ENCODE measurements at places on chromosomes 6 and 20. TPM values are rescaled to one million over a fixed set of nuclear protein-coding genes. Genes with fewer than 3 reads are reported as not detected.
A peak's percentile ranks its signal among the peaks of the same experiment; 100 is the strongest.

SLC22A1 gene
- 0.17 TPM for total RNA-seq

SPEF1 gene
- total RNA-seq: not detected

DNA sequence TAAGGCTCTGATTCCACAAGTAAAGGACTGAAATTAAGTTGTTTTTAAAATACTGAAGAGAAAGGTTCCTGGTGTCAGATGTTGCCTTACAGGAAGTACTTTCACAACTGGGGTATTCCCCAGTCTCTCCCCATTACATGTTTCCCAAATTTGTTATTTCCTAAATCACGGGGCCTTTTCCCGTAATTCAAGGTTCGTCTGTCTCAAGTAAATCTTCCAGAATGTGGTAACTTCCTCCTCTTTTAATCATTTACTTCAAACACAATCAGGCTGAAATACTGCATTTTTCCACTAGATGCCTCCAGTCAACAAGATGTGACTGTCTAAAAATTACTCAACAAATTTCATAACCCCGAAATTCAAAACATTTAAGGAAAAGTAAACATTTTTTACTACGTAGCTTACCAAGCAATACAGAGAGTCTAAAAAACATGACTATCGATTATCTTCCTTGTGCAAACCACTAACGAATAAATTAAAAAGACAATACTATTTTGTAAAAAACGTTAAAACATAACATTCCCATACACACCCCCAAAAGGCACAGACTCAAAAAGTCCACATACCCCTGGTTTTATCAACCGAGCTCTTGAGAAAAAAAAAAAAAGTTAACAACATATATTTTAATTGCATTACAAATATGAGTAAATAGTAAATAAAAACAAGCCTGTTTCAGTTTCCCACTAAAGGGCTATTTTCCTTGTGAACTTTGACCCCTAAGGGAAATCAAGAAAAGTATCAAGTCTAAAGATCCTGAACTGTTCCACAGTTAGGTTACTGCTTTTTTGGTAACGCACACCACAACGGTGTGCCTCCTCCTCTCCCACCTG lies 1.7 kb downstream of the SOD2 start:
- DNase-seq: no peak

- no peak for DNase-seq
Observed at GRCh38 chr6:165910184-165910966, 247.3 kb upstream of the PDE10A start.

GRCh38 chr6:16602035-16602434 lies 159.2 kb downstream of the ATXN1 start:
- DNase-seq: no peak

C2 gene
- 5.8 TPM for total RNA-seq

KCNK17 gene
- total RNA-seq: not detected

ZKSCAN8 gene
- 13.9 TPM for total RNA-seq

GRCh38 chr20:62238569-62239277 lies 402 bp downstream of the OSBPL2 start:
- DNase-seq: no peak

GRCh38 chr6:111628142-111628850 lies 22.6 kb upstream of the TRAF3IP2 start:
- no peak for DNase-seq

DNA sequence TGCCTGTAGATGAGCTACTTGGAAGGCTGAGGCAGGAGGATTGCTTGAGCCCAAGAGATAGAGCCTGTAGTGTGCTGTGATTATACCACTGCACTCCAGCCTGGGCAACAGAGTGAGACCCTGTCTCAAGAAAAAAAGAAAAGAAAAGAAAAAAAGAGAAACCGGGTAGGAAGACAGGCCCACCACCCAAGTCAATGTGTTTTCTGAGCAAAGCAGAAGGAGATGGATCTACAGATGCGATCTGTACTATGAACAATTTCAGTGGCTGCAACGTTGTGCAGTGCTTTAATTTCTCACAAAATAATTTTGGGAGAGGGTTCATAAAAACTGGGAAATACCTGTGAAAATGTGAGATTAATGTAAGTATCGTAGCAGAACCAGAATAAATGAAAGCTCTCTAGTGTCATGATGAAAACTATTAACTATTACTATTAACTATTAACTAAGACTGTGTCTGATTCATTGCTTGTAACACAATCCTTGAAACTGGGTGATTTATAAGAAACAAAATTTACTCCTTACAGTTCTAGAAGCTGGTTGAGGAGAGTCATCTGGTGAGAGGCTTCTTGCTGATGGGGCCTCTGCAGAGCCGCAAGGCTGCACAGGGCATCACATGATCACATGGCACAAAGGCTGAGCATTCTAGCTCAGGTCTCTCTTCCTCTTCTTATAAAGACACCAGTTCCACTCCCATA lies 233.1 kb upstream of the ZNF217 start:
- DNase-seq: peak; percentile 33

SLC52A3 gene
- 1.9 TPM for total RNA-seq

KCNG1 gene
- 0.37 TPM for total RNA-seq

GRCh38 chr20:3739054-3739925 lies 6.8 kb downstream of the HSPA12B start:
- DNase-seq: no peak

CTCFL gene
- not detected for total RNA-seq

DNA sequence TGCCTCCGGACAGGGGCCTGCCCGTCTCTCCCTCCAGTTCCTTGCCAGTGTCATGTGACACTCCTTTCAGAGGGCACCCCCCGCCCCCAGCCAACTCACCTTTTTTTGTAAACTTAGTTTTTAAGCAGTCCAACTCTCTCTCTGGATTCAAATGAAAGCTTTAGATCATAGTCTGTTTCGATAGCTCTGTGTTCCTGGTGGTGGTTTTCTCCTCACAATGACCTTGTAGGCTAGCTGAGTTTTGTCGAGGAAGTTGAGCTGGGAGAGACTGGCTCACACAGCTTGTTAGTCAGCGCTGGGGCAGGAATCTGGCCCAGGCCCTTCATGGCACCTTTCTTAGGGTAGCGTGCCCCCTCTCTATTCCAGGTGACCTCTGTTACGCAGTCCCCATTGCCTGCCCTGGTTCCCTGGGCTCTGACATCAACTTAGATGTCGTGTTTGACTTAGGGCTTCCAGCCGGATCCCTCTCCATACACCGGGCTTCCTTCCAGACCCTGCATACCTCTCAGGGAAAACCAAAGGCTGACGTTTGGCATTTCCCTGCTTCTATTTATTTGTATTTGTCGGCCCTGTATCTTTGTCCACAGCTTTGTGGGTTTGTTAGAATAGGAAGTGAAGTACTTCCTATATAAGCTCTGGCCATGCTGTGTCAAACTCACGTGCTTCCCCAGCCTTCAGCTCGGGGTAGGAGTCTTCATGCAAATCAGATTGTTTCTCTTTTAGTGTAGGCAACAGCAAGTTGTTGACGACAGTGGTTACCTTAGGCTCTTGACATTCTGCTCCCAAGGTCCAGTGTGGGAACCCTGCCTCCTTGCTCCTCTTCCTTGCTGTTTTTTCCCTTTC lies 12.7 kb downstream of the IGF2R start:
- DNase-seq: no peak

TNFRSF6B gene
- 0.64 TPM for total RNA-seq

DNA sequence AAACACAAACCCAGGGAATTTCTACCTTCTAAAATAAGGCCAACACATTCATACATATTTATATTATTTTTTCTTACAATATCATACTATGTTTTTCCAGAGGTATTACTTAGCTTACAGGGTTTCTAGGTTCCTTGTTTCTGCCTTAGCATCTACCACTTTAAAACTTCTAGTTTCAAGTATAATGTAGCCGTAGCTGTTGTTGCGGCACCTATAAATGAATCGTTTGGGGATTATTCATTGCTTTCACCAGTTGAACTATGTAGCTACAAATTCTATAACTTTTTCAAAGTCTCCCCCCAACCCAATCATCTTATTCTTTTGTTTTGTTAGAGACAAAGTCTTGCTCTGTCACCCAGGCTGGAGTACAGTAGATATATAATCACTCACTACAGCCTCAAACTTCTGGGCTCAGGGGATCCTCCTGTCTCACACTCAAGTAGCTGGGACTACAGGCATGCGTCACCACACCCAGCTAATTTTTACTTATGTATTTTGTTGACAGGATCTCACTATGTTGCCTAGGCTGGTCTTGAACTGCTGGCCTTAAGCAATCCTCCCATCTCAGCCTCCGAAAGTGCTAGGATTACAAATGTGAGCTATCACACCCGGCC lies 43.9 kb downstream of the TNFAIP3 start:
- DNase-seq: no peak

GRCh38 chr6:52641826-52642225 lies 29.1 kb upstream of the TMEM14A start:
- DNase-seq: no peak

BPHL gene
- total RNA-seq: 17.3 TPM

BTN1A1 gene
- not detected for total RNA-seq

ZSCAN26 gene
- 13.8 TPM for total RNA-seq

GRCh38 chr20:37414224-37415035 lies 68.5 kb downstream of the SRC start:
- DNase-seq: no peak

DNA sequence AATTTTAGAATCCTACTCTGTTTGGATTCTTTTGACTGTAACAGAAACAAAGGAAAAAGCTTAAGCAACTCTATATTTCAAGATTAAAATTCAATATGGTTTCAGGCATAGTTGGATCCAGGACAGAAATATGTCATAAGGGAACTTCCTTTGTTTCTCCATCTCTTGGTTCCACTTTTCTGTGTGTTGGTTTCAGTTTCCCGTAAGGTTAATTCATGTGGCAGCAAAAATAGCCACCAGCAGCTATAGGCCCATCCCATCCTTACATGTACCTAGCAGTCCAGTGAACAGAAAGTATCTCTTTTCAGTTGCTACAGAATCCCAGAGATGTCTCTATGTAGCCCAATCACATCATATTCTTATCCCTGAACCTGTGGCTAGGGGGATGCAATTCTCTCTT lies 8.8 kb upstream of the FAM8A1 start:
- no peak for DNase-seq

DNA sequence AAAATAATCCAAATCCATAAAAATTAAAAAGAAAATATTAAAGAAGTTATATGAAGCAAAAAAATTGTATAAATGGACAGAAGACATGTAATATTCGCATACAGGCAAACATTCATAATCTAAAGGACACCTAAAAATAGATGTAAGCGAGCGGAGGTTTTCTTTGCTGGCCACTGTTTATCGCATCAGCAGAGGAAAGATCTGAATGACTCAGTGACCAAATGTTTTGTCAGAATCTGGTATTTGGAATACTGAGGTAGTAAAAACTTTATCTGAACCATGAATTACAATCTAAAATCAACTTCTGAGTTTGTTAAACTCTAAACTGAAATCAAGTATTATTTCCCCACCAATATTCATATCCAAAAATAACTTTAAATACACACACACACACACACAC lies 7.8 kb downstream of the TSPYL4 start:
- DNase-seq: no peak

HLA-G gene
- not detected for total RNA-seq

PACSIN1 gene
- 13.6 TPM for total RNA-seq

DNA sequence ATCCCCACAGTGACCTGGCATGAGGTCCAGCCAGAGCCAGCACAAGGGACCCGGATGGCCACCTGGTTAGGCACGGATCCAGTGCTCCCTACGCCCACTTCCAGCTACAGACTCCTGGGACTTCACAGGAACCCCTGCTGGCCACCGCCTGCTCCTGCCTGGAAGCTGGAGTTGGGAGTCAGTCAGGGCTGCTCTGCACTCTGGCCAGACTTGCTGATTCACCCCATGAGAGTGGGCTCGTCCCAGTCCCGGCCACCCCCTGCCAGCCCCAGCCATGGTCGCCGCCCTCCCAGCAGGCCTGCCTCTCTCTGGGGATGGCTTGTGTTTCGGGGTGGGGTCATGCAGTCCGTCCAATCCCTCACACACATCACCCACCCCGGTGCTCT lies 125.8 kb downstream of the DLL1 start:
- no peak for DNase-seq

DNA sequence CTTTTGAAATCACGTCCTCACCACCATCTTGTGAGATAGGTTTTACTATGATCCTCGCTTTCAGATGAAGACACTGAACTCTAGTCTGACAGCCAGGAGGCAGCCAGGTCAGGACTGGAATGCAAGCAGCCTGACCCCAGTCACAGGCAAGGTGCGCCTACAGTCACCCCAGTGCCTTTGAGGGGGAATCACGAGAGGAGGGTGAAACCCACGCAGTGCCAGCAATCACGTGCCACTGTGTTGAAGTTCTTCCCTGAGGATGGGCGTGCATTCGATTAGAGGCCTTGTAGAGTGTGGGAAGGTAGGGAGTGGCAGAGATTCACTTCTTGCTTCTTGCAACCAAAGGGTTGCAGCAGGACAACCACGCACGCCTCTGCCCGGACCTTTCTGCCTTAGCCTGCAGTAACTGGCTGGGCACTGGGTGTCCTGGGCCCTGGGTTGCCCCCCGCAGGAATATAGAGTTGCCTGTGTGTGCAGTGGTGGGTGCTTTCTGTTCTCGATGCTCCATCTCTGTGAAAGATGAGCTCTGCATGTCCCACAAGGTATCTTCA lies 33.7 kb upstream of the IRF4 start:
- no peak for DNase-seq

- DNase-seq: no peak
Observed at GRCh38 chr6:125640441-125641150, 108.8 kb upstream of the HEY2 start.

ABRACL gene
- 7.1 TPM for total RNA-seq

GRCh38 chr6:28353981-28354676 lies 4.4 kb downstream of the ZKSCAN3 start:
- DNase-seq: peak; percentile 63

GRCh38 chr6:24936641-24937317 lies 1.0 kb upstream of the RIPOR2 start:
- DNase-seq: no peak

DNA sequence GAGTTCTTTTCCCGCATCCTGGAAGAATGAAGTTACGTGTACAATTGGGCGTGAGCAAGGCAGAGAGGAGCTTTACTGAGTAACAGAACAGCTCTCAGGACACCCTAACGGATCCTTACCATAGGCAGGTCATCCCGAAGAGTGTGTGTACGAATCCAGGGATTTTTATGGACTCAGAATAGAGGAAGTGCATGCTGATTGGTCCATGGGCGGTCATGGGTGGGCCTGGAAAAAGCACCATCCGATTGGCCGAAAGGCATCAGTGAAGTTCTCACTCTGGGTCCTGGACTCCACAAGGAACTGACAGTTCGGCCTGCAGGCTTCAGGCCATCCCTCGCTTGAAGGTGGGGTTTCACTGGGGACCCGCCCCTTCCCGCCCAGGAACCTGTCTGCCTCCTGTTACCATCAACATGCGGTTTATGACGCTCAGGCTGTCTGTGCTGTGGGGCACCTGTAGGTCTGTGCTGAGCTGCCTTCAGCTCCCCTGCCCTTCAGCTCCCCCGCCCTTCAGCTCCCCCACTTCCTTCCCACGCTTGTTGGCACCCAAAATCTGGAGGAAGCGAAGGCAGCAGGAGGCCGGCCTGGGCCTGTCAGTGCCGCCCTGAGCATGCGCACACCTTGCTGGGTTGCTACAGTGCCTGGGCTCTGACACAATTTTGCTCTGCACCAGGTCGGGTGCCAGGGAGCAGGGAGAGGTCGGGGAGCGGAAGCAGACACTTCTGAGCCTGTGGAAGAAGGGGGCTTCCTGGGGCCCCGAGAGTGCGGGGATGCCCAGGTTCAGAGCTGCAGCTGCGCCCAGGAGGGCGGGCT lies 57.9 kb upstream of the MANEA start:
- DNase-seq: no peak
